ENCODE measurements at places on chromosomes 2 and 18.
A peak's percentile ranks its signal among the peaks of the same experiment; 100 is the strongest.

DNA sequence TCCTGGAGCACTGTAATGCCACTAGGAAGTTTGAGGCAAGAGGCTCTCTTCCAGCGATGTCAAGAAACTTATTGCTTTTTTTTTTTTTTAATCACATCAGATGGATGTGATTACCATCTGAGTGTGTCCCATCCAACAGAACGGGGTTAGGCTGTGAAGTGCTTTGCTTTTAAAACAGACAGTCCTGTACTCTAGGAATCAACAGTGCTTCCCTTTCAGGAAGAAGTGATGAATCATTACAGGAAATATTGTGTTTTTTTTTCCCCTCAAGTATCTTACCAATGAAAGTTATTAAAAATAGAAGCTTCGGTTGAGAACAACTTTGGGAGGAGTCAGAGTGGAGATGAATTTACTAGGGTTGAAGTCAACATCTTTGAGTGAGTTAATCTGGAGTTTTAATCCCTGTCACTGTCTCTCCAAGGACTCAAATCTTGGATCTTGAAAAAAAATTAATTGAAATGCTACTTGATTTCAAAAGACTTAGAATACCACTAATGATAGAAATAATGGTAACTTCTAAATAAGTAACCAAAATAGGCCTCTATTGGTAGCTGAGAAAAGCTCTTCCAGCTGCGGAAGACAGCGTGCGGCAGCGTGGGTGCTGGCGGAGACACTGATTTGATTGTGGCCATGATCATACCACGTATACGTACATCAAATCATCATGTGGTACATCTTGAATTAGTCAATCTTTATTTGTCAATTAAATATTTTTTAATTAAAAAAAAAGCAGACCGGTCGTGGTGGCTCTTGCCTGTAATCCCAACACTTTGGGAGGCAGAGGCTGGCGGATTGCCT lies 45.5 kb downstream of the GATA6 start:
- no peak for DNase-seq

DNA sequence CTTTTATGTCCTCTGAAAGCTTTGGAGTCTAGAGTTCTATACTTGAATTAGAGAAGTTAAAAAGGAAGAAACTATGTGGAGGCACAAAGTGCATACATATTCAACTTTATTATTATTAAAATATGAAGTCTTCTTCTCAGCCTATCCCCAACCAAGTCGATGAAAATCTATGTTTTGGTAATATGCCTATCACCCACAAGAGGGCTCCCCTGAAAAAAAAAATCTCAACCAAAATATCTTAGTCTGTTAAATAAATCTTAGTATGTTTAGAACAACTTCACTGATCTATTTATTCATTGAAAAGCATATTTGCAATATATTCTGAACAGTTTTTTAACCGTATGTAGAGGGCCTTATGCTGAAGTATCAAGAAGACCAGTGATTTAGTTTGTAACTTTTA lies 804.5 kb downstream of the TDRD15 start:
- no peak for DNase-seq

- DNase-seq = peak; percentile 74
Observed at GRCh38 chr18:76822506-76823160, at the start of gene ZNF236. Gene ZNF236 (plus strand): TSS chr18:76822557. CDS start chr18:76822608, 51 bp downstream.

DNA sequence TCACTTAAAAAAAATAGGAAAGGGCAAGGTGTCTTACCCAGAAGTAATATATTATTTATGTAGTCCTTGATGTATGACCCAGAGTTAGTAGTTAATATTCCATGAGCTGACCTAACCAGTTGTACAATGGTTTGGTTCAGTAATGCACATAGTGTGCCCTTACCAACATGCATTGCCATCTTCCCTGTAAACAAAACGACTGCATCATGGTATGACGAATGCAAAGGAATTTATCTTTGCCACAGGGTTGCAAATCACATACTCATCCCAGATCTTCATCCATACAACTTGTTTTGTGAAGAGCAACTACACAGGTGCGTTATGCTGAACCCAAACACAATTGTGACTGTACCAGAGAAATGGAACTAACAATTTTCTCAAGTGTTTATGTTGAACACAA lies 68.9 kb upstream of the ZSWIM2 start:
- DNase-seq = no peak

DNA sequence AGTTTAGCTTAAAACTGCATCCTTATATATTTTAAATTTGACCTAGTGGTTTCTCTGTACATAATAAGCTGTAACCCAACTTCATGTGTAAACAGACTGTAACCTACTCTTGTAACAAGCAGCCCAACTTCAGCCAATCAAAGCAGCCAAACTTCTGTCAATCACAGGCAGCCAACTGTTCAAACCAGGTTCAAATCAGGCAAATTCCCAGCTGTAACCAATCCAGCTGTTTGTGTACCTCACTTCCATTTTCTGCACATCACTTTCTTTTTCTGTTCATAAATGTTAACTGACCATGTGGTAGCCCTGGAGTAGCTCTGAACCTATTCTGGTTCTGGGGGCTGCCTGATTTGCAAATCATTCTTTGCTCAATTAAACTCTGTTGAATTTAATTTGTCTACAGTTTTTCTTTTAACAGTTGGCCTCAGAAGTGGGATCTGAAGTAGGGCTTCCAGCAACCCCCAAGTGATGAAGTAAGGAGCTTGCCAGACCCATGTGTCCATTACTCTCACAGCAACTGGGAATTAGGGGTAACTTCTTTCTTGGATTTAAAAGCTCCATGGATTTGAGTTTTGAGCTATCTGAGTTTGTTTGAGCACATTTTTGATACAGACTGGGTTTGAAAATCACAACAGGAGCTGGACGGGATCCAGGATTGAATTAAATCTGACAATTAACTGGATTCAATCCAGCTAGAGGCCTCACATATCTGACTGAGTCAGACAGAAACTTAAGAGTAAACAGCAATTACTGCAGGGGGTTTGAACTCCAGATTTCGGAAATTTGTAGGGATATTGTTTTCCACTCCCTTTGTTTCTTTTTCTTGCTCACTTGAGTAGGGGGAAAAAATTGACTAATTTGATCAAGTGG lies 1569.7 kb upstream of the SLC39A10 start:
- DNase-seq = no peak

GRCh38 chr2:239073270-239073669 lies 225.4 kb downstream of the TWIST2 start:
- DNase-seq = no peak

- DNase-seq = no peak
Observed at GRCh38 chr2:1701020-1701419, 43.3 kb downstream of the PXDN start.

DNA sequence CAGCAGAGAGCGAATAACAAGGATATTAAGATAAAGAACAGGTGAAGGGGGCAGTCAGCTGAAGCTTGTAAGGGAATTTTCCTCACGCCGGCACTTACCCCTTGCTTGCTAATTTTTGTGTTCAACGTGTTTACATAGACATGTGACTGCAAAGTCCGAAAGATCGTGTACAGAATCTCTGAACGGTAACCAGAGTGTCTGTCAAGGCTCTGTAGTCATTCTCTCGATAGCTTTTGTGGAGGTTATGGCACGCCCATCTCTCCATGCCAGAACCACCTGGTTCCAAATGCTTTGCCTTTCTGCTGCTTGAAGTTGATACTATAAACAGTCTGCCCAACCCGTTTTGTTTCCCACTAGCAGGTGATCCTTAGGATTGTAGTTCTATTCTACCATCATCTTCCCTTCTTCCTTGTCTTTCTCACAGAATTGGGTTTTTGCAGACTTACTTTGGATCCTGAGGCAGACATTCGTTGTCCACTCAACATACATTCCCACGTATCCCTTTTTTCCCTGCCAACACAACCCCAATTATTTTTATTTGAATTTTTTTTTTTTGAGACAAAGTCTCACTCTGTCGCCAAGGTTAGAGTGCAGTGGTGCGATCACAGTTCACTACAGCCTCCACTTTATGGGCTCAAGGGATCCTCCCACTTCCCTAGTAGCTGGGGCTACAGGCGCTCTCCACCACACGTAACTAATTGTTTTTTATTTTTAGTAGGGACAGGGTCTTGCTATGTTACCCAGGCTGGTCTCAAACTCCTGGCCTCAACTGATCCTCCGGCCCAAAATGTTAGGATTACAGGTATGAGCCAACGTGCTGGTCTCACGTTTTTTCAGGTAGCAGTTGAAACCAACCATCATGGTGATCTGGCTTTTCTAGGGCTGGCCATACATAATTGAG lies 1.3 kb upstream of the USP34 start:
- DNase-seq = no peak

- DNase-seq = no peak
Observed at GRCh38 chr2:223122781-223123180, 70.8 kb downstream of the KCNE4 start.

GRCh38 chr18:40752316-40752715 lies 1202.7 kb upstream of the PIK3C3 start:
- DNase-seq = no peak

DNA sequence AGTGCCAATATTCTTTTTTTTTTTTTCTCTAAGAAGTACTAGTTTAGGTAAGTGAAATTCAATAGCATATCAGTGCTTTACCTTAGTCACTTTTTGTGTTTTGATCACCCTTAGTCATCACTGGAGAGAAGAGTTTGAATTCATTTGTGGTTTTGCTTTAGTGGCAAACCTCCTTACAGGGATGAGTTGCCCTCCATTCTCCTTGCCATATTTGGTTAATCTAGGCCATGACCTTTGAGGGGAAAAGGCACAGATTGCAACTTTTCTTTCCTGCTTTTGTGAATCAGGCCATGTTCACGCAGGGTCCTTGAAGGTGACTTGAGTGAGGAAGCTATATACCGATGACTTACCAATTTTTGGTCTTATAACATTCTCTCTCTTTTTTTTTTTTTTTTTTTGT lies 34.4 kb downstream of the PLEKHA3 start:
- no peak for DNase-seq

DNA sequence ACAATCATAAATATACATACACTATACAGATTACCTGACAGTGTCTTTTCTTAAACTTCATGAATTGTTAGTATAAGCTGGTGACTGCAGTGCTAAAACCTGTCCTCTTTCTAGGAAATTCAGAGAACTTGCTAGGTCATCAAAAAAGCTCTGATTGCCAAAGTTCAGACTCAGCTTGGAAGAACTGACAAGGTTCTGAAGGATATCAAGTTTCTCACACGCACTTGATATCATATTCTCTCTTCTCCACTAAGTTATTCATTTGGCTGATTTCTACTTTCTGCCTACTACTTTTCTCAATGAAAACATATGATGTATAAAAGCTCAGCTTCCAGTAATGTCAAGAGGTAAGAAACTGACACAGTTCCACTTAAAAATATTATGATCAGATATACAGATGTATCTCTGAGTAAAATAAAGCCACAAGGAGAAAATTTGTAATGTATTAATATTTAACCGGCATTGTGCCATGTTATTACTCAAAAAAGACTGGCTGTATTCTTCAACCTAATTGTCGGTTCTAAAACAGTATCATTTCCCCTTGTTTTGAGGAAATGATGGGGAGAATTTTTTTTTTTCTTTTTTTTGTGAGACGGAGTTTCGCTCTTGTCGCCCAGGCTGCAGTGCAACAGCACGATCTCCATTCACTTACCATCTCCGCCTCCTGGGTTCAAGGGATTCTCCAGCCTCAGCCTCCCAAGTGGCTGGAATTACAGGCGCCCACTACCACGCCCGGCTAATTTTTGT lies 2.4 kb downstream of the OSBPL1A start:
- no peak for DNase-seq

DNA sequence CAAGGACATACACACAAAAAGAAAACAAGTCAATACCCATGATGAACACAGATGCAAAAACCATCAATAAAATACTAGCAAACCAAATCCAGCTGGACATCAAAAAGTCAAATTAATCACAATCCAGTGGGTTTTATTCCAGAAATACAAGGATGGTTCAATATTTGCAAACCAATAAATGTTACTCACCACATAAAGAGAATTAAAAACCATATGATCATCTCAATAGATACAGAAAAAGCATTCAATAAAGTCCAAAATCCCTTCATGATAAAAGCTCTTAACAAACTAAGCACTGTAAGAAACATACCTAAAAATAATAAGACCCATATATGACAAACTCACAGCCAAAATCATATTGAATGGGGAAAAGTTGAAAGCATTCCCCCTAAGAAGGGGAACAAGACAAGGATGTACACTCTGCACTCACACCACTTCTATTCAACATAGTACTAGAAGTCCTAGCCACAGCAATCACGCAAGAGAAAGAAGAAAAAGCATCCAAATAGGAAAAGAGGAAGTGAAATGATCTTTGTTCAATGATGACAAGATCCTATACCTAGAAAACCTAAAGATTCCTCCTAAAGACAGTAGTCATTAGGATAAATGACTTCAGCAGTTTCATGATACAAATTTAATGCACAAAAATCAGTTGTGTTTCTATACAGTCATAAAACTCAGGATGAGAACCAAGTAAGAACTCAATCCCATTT lies 62.6 kb downstream of the TRAPPC8 start:
- no peak for DNase-seq

GRCh38 chr2:138652378-138652777 lies 127.8 kb downstream of the NXPH2 start:
- DNase-seq = no peak

GRCh38 chr2:223519471-223519870 lies 82.7 kb downstream of the SCG2 start:
- no peak for DNase-seq

DNA sequence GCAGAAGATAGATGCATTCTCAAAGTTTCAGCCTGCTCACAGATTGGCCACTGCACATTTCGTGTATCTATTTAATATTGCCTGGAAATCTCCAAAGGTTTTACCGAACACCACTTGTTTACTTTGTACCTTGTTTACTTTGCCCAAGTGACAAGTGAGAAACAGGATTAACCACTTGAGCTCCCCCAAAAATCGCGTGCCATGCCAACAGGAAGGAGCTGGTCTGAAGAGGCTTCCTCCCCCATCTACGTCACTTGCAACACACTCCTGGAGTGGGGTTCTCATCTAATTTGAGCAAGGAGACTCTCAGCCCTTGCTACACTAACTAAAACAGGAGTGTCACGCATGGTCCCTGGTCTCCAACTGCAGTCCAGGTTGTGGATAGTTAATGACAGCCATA lies 212.5 kb upstream of the TMEM200C start:
- no peak for DNase-seq

DNA sequence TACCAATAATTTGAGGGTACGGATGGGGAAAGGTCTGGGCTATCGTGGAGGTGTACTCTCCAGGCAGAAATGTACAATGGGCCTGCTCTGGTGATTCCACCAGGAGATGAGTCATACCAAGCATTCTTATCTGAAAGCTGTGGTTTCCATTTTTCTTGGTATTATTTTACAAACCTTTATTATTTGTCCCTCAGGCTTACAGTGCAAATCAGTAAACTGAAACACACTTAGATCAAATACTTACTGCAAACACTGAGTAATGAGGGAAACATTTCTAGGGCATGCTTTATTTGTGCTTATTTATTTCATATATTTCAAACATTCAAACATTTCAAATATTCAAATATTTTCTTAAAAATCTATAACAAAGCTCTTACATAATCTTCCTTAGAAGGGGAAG lies 319.8 kb downstream of the RND3 start:
- no peak for DNase-seq

DNA sequence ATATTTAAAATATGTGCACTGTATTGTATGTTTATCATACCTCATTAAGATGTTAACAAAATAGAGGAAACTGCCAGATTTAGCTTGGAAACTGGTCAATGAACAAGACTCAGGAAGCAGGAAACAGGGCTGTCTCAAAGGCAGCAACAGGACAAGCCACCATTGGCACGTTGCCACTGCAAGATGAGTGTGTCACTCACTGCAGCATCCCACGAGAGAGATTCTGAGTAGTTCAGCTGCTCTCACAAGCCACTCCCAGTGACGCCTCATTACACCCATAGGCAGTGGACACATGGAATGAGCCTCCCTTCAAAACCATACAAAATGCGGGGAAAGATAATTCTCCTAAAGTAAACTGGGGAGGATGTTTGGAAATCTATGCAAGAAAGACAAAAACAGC lies 181.9 kb upstream of the DLGAP1 start:
- DNase-seq = no peak

All from SK-N-DZ (cell line).